ENCODE measurements at places on chromosomes 16 and 17.

DNA sequence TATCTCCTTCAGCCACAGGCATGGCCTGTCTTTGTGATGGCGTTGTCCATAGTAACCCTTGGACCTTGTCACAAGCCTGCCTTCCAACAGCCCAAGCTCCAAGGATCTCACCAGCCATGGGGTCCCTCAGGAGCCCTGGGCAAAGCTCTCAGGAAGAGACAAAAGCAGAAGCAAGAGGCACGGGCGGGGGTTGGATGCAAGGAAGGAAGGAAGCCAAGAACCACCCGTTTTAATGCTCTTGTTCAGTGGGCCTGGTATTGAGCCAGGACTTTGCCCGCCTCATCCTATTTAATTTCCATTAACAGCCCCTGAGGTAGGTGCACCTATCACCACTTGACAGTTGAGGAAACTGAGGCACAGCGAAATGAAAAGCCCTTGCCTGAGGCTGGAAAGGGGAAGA lies 32.3 kb upstream of the GOSR2 start:
- no peak for DNase-seq

DNA sequence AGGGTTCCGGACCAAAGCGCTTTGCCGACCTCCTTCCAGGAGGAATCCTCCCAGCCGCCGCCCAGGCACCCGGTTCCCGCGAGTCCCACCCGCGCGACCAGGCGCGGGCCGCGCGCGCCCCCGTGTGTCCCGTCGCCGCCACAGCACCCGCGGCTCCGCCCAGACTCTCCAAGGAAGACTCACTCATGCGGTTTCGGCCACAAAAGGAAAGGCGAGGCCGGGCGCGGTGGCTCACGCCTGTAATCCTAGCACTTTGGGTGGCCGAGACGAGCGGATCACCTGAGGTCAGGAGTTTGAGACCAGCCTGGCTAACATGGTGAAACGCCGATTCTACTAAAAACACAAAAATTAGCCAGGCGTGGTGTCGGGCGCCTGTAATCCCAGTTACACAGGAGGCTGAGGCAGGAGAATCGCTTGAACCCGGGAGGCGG lies 3.5 kb upstream of the PKMYT1 start:
- peak; percentile 78 for DNase-seq

- DNase-seq, result no peak
These were observed 20.2 kb downstream of the GNAO1 start for GRCh38 chr16:56211435-56211981.

DNA sequence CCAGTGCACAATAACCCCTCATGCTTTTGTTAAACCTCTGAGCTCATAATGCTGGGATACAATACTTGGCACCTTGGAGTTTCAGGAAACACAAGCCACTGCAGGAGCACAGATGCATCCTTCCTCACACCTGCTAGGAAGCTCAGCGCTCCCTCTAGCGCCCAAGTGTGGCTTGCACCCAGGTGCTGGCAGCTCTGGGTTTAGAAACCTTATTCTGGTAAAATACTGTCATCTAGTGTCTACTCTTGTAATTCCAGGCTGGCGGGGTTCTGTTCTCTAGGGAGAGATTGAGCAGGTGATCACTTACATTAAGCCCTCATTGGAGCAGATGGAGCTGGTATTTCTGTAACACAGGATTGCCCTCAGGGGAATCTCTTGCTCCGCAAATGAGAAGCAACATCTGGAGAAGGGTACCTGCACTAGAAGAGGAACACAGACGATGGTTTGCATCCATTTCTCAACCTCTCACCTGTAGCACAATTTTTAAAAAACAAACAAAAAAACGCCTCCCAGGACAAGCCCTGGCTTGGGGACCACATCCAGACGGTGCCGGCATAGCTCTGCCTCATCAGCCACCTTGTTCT lies 1.5 kb downstream of the CCL1 start:
- DNase-seq, result peak; percentile 55

- DNase-seq, result no peak
These were observed 86.8 kb downstream of the RBFOX1 start for GRCh38 chr16:7419441-7419840.

DNA sequence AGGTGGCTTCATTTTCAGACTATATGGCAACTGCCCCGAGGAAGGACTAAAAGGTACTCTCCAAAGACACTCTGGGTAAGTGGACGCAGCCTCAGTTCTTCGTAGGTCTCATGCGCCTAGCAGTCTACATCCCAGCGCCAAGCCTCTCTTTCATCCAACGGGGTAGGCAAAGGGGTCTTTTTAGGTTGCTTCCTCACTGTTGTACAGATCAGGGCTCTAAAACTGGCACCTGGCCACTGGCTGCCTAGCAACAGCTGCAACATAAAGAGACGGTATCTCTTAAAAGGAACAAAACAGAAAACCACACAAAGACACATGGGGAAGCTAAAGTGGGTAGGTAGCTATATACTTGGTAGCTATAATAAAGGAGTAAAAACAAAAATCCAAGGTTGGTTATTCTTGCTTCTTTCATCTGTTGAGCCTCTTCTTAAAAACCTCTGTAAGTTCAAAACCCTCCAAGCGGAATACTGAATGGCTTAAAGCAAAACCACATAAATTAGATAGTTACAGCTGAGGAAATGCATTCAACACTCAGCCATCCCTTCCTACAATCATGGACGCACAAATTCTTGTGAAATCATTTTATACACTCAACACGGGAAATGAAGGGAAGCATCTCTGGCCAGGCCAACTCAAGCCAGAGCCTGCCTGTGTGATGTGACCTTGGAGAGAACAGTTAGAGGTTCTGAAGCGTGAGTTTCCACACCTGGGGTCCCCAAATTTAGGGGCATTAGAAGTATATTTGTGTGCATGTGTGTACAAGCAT lies 22.7 kb downstream of the CYTH1 start:
- DNase-seq, result peak; percentile 80

- DNase-seq, result no peak
These were observed 49.9 kb upstream of the SREBF1 start for GRCh38 chr17:17886726-17887125.

- no peak for DNase-seq
These were observed 13.6 kb downstream of the MRM3 start for GRCh38 chr17:795721-796120.

GRCh38 chr17:68390888-68391545 lies 66.3 kb downstream of the WIPI1 start:
- DNase-seq, result no peak

DNA sequence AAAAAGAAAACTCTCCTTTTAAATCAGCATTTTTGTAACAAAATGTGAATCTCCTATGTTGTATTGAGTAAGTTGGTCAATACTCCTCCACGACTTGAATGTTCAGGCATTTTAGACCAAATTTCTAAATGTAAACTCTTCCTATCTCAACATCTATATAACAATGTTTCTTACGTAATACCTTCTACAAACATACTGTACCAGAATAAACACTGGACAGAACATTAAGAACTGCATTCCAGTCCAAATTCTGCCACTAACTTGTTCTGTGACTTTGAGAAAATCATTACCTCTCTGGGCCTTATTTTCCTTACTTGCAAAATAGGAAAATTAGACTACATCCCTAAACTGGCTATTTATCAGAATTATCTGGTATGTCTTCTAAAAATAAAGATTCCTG lies 40.1 kb downstream of the AKAP10 start:
- DNase-seq, result no peak

- DNase-seq, result no peak
These were observed 76.4 kb upstream of the C17orf78 start for GRCh38 chr17:37299257-37299980.

Measured in activated T-cell treated with anti-CD3 and anti-CD28 coated beads, Interleukin-2, amount 50 U/mL, for 1 hour (primary cell).